ENCODE measurements at places on chromosomes 6 and 20.

- DNase-seq, result no peak
These were observed 2.1 kb downstream of the EZR start for GRCh38 chr6:158816803-158817727.

DNA sequence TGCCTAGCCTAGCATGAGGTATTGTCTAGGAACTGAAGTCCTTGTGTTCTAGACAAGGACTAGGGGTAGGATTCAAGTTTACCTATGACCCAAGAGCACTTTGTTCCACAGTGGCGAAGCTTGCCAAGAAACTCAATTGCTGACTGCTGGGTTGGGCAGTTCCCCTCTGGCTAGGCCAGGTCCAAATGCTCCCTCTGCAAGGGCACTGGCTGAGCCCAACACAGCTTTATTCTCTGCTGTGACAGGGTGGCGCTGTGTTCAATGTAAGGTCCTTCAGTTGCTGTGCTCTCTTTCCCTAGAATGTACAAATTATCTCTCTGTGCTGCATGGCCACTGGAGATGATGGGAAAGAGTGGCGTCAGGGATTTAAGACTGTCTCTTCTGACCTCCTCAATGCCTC, 950.8 kb downstream of the HACE1 start:
- DNase-seq, result no peak

DNA sequence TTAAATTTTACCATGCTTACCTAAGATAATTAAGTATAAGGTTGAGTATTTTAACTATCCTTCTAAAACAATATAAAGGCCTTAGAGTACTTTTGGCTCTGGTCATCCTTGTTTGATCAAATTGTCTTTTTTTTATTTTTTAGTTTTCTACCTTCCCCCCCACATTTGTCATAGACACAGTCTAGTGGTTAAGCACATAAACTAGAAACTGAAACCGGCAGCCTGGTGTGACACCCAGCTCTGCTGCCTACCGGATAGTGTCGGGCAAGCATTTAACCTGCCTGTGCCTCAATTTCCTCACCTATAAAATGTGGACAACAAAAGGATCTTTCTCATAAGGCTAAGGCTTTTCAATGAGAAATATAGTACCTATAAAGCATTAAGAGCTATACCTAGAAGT, 21.6 kb upstream of the TULP4 start:
- peak; percentile 37 for DNase-seq

- no peak for DNase-seq
These were observed 19.7 kb downstream of the NCOA7 start for GRCh38 chr6:125810445-125810844.

GRCh38 chr6:165597821-165598220, 65.2 kb downstream of the PDE10A start:
- DNase-seq, result no peak

GRCh38 chr6:109527989-109528388, 45.0 kb upstream of the ZBTB24 start:
- DNase-seq, result no peak

GRCh38 chr6:27312146-27312949, at the start of gene POM121L2:
POM121L2 (minus strand) TSS chr6:27312273; CDS start chr6:27312170, 103 bp downstream.
- peak; percentile 58 for DNase-seq

DNA sequence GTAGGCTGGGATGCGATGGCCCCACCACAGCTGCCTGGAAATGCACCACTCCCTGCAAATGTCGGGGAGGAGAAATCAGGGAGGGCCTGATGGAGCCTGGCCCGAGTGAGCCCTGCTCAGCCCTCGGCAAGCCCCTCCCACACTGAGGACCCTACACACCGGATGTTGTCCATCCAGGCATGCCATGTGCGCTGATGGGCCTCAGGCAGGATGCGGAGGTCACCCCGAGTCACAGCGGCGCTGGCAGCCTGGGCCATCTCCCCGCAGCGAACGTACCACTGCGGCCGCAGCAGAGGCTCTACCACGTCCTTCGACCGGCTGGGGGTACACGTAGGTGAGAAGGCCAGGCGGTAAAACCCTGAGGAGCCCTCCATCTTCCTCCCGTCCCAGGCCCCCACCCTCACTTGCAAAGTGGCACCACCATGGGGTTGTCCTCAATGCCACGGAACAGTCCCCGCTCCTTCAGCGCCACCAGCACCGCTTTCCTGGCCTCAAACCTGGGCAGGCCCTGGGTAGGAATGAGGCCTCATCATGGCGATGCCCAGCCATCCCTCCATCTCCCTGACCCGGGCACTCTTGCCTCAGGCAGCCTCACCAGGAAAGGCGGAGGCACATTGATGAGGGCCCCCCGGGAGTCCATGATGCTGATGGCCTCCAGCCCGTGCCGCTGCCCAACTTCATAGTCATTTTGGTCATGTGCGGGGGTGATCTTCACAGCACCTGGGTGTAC, 5.2 kb upstream of the VWA7 start:
- DNase-seq, result peak; percentile 10

- no peak for DNase-seq
These were observed 90.1 kb downstream of the PSMG4 start for GRCh38 chr6:3348821-3349220.

DNA sequence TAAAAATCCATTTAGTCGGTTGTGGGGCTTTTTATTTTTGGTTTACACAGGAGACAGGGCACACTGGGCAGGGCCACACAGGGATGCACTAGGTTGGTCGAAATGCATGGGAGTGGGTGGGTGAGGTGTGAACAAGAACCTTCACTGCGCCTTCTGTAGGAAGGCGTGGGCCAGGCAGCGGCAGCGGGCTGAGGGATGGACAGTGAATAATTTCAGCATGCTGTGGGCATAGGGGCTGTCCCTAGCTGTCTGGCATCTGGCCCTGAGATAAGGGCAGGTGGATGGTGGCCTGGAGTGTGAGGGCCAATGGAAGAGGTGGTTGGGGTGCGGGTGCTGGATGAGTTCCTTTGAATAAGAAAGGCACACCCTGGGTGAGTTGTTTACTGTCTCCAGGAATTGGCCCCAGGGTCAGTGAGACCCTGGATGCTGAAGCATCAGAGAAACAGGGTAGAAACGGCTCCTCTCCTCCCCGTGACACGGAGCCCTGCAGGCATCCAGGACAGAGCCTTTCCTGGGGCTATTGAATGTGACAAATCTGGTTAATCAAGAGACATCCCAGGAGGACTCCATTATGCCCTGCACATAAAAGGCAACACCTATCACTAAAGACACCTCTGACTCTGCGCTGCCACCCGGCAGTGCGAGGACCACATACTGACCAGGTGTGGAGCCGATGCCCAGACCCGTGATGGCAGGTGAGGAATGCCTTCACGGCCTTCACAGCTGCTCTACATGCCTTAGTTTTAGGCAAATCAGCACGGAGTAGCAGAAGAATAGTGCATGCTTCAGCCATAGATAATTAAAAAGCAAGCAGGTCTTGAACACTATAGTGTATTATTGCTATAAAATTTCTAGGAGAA, 123.0 kb upstream of the SNX9 start:
- DNase-seq, result no peak

DNA sequence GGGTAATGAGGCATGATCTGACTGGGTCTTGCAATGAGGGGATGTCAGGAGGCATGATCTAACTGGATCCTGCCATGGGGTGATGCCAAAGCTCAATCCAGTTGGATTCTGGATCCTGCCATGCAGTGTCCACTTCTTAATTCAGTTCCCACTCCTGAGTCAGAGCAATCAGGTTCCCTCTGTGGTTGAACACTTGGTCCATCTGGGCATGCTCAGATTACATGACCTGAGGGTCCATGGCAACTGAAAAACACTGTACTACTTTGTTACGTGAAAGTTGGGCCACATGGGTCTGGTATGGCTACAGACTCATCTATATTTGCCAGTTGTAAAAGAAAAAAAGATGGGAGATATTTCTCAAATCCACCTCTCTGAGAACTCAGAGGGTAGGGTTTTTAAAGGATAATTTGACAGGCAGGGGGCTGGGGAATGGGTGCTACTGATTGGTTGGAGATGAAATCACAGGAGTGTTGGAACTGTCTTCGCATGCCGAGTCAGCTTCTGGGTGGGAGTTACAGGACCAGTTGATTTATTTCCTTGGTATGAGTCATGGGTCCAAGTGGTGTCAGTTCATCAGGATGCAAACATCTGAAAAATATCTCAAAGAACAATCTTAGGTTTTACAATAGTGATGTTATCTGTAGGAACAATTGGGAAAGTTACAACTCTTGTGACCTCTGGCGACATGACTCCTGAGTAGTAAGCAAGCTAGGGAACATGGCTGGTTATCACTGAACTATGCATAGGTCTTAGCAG, 21.6 kb downstream of the C6orf163 start:
- DNase-seq, result no peak

GRCh38 chr6:168674595-168674994, 233.6 kb downstream of the SMOC2 start:
- DNase-seq, result no peak

GRCh38 chr20:37111926-37112455, 16.2 kb upstream of the RBL1 start:
- DNase-seq, result no peak
